ENCODE measurements at places on chromosomes 3 and 15. TPM values are rescaled to one million over a fixed set of nuclear protein-coding genes. Genes with fewer than 3 reads are reported as not detected.

CDCP1 gene
- total RNA-seq = 0.78 TPM

MEGF11 gene
- not detected for total RNA-seq

TUSC7 gene
- not detected for total RNA-seq

MED12L gene
- 0.05 TPM for total RNA-seq

MORC1 gene
- not detected for total RNA-seq

CCDC39 gene
- not detected for total RNA-seq

P2RY14 gene
- total RNA-seq = not detected

SMCO1 gene
- total RNA-seq = not detected

PLCD1 gene
- total RNA-seq = 26.6 TPM

HERC2 gene
- total RNA-seq = 36.1 TPM

ARGFX gene
- total RNA-seq = not detected

TMOD3 gene
- 22.7 TPM for total RNA-seq

PAK6 gene
- total RNA-seq = not detected

TUBGCP5 gene
- total RNA-seq = 10.7 TPM

RPL35A gene
- total RNA-seq = 594 TPM
